ENCODE measurements at places on chromosomes 1 and 21.

DNA sequence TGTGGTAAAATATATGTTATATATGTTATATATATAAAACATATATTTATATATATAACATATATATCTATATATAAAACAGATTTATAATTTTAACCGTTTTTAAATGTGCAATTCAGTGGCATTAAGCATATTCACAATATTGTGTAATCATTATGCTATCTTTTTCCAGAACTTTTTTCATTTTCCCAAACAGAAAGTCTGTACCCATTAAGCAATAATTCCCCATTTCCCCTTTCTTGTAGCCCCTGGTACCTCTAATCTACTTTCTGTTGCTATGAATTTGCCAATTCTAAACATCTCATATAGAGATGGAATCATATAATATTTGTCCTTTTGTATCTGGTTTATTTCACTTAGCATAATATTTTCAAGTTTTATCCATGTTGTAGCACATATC, 10.7 kb upstream of the ARHGEF11 start:
- no peak for DNase-seq

- DNase-seq = no peak
Observed at GRCh38 chr1:196423612-196424011, 184.6 kb downstream of the KCNT2 start.

- DNase-seq = no peak
Observed at GRCh38 chr1:24737368-24738117, 7.7 kb upstream of the CLIC4 start.

- DNase-seq = no peak
Observed at GRCh38 chr1:234619794-234620247, 9.8 kb upstream of the IRF2BP2 start.

DNA sequence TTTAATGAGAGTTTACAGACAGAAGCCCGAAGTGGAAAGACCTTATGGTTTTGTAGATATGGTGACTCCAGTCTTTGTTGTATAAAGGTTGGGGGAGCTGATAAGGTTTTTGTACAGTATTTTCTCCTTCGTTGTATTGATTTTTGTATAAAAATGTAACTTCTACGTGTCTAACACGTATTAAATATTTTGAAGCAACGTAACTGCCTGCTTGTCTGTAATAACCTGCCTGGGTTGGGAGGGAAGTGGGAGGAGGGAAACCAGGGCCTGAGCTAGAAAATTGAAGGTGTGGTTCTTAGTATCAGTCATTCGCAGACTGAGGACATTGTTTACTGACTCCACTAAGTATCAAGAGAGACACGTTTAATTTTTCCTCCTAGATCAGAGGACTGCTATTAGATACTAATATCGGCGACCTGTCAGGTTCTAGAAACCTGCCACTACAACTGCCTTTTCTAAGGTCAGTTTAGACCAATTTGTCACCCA, 2.2 kb downstream of the IER5 start:
- DNase-seq = peak; percentile 39

DNA sequence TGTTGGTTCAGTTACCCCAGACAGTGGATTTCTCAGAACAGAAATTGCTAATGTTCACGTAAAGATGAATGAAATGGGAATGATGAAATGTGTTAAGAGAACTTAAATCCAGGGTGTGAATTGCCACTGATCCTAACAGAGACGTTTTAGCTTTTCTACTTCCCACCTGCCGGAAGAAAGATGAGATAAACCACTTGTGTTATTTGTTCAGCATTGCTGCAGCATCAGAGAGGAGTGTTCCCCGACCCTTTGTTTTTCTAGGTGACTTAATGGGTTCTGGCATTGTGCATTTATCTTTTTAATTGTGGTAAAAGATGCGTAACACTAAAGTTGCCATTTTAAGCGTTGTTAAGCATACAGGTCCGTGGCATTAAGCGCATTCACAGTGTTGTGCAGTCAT, 122.3 kb downstream of the GALNT2 start:
- DNase-seq = no peak

DNA sequence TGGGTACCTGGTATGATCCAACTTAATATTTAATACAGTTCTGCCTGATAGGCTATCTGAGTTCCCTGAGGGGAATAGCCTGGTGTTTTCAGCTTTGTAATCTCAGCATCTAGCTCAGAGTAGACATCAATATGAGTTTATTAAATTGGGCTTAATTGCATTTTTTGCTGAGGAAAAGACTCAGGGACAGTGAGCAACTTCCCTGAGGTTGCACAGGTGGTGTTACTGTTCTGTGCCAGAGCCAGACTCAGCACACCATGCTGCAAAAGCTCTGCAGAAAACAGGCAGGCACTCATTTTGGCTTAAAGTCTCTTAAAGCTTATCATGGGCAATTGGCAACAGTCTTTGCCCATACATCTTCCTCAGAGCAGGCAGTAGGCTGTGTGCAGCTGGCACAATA, 90.5 kb upstream of the JUN start:
- no peak for DNase-seq

DNA sequence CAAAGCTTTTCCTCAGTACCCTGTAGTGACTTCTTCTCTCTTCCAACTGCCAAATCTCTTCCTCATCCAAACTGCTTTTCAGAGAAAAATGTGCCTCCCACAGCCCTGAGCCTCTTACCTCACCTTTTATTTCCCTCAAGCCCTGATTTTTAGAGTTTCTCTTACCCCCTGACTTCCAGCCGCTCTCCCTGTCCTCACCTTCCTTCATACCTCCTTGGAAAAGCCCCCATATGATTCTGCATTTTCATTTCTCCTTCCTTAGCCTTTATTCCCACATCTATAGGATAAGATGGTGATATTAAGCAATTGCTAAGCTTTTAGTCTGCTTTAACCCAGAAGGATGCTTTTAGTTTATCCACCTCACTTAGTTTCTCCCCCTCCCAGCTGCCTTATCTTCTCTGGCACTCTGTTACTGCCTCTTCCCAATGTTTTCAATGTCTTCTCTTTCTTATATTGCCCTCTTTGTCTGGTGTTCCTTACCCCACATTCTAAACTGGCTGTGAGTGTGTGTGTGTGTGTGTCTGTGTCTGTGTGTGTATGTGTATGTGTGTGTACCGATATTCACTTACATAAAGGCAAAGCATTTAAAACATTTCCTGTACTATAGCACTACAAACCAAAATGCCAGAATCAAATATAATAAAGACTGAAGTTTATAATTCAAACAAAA, at the start of gene CD1B:
Gene CD1B (minus strand): TSS at position 51 of the 670 bp plus-strand sequence. CDS start 108 bp downstream, outside the sequence.
- DNase-seq = no peak

- peak; percentile 75 for DNase-seq
Observed at GRCh38 chr1:234722904-234723720, 113.1 kb upstream of the IRF2BP2 start.

DNA sequence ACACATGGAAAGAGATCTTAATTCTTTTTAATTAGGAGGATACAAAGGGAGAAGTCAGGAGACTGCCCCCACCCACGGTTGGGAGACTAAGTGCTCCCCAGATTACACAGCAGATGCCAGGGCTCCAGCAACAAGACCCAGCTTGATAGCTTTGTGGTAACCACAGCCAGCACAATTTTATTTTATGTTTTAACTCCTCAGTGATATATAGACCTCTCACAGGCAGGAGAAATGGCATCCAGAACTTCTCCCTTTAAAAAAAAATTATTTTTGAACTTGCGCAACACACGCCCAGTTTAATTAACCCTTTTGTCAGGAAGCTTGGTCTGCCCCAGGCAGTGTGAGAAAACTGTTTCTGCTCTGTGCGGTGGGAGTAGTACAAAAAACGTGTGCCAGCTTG, 62.6 kb upstream of the ACOT11 start:
- no peak for DNase-seq

DNA sequence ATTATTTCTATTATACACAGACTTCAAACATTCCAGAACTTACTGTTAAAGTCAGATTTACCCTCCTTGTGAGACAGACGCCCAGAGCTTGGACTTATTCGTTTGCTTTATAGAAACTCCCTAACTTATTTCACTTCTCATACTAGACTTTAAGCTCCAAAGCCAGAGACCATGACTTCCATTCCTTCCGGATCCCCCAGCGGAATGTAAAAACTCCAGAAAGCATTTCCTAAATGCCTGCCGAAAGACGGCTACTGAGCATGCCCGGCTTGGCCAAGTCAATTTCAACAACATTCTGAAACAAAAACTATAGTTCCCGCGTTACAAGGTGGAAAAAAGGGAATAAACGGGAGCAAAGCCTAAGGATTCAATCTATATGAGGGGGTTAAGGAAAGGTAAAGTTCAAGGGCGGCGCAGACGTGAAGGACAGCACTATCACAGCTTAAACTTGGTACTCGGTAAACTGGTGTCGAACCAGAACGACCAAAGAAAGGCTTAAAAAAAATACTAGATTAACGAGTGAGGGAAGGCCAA, 1.1 kb downstream of the USP48 start:
- peak; percentile 25 for DNase-seq

DNA sequence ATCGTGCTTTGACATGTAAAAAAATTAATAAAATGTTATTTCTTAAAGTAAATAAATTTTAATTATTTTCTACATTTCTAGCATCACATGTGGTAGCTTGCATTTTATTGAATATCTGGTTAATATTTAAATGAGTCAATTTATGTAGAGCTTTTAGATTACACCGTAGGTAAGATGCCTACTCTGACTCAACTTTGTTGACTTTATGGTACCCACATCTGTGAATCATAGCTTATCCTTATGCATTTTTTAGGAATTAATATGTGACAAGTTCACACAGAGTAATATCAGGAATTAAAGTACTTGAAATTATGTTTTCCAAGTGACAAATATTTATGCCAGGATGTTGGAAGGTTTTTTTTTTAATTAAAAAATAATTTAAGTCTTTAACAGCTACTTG, 120.7 kb downstream of the LEPR start:
- DNase-seq = no peak

- no peak for DNase-seq
Observed at GRCh38 chr1:212256369-212256768, 28.8 kb upstream of the PPP2R5A start.

- DNase-seq = no peak
Observed at GRCh38 chr1:1121611-1122077, 5.8 kb upstream of the C1orf159 start.

- DNase-seq = no peak
Observed at GRCh38 chr1:219837274-219837993, 90.9 kb downstream of the SLC30A10 start.

GRCh38 chr1:228099331-228099732, 3.8 kb downstream of the C1orf35 start:
- no peak for DNase-seq

All from stimulated activated naive CD4-positive, alpha-beta T cell treated with Interleukin-2 at 50 U/mL for 16 hours (primary cell).